RKO (cell line): ENCODE measurements at places on chromosomes 2 and 18.

DNA sequence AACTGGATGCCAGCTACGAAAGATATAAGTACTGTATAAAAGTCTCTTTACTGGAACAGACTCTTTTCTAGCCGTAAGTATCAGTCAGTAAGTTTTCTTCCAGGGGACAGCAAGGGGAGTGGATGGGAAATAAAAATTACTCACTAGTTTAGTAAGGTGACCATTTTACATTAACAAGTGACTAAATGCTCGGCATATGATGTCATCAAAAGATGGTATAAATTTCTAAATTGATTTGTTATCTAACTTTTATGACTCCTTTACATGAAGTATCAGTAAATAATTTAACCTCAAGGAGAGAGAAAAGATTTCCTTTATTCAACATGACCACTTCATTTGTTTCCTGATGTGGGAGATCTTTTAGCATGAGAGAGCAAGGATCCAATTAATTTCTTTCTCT is 859.0 kb upstream of the LRRTM1 start:
- no peak for DNase-seq

DNA sequence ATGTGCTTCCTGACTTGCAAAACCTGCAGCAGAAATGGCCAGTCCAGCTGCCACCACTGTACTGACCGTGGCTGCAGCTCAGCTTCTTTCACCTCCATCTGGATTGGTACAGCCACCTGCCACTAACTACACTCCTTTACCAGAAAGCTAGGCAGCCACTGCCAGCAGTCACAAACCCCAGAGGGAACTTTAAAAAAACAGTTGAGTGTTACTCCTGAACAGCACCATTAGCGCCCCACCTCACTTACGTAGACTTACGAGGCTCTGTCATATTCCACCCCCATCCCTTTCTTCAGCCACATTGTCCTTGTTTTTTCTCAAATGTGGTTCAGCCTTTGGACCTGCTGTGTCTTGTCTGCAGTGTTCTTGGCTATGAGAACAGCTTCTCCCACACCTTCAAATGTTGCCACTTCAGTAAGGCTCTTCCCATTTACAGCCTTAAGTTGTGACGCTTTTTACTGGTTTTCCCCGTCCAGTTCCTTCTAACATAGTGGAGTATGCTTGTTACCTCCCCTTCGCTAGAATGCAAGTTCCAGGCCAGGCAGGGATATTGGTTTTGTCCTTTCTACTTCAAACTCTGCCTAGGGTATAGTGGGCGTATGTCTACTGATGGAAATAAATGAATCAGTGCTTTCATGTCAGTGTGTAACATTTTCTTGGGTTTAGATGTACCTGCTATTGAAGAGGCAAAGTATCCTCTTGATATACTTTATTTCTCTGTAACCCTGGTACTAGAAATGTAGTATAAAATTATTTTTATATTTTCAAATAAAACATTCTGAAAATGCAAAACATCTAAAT is 17.0 kb downstream of the HNRNPA3 start:
- DNase-seq, result no peak

GRCh38 chr2:151904807-151905206 is 76.6 kb upstream of the ARL5A start:
- no peak for DNase-seq

- DNase-seq, result no peak
Observed at GRCh38 chr2:69796174-69796573, 33.3 kb upstream of the GMCL1 start.

DNA sequence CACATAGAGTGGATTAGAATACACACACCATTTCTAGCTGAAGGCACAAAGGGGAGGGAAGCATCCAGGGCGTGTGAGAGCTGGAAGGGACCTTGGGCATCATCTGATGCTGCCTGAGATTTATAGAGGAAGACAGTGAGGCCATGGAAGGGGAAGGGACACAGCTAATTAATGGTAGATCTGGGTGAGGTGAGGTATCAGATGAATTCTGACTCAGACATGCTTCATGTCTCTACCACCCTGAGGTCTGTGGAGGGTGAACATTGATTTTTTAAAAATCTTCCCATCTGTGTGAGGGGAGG is 42.2 kb upstream of the OTOF start:
- DNase-seq, result no peak
